ENCODE measurements at places on chromosomes 16 and 17.

DNA sequence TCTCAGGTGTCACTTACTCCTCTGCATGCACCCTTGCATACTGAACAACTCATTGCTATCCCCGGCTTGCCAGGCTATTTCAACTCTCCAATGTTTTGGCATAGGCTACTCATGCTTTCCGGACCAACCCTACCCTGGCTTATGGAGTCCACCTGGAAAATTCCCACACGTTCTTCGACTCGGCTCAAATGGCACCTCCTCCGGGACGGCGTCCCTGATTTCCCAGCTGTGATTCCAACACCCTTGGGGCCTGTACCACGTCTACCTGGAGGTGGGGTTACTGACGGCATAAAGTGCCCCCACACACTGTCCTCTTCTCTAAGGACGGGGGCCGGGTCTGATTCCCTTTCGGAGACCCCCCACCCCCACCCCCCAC, 498 bp downstream of the SMYD4 start:
- DNase-seq: peak; percentile 35

DNA sequence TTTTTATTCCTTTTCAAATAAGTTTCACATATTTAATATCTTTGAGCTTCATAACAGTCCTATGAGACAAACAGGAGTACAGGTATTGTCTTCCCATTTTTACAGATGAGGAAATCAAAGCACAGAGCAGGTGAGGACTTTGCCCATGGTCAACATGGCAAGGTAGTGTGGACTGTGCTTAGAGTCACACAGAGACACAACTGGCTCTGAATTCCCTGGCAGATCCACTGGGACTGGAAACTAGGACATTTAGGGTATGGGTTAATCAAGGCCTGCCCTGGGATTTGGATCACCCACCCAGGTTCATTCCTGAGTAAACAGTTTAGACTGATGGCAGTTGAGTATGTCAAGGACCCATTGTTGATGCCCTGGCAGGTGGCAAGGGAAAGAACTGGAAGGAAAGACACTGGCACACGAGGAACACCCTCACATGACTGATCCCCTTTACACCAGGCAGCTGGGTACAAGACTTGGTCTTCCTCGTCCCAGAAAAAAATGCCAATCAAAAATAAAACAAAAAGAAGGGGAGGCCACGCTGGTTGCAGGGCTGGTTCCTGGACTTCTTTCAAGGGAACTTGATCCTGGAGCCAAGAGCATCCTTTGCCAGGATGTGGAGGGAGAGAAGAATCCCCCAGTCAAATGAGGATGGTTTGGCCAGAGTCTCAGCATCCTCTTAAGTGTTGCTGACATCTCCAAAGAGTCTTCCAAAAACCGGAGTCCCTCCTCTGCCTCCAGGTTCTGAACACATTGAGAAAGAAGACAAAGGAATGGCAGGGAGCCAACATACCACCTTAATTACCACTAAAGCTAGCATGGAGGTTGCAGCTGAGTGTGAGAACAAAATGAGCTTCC, 34.9 kb downstream of the CHD9 start:
- DNase-seq: no peak

GRCh38 chr16:31452631-31453106, 6.6 kb upstream of the ARMC5 start:
- no peak for DNase-seq

GRCh38 chr17:7656958-7657609, 6.4 kb downstream of the ATP1B2 start:
- peak; percentile 74 for DNase-seq

GRCh38 chr17:83179374-83179773, 100.0 kb downstream of the METRNL start:
- no peak for DNase-seq

DNA sequence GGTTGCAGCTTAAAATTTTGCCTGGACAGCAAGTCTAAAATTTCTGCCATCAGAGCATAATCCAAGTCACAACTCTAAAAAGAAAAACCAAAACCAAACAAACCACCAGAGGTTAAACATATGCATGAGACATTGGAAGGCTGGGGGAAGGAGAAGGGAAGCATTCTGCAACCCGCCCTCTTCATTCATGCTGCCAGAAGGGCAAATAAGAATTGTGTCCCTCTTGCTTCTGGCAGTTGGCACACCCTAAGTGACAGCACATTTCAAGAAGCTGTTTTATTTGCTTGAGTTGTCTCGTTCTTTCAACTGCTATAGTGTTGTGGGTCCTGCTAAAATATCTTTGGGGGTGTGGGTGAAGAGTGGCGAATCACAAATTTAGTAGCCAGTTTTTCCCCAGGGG, 99.6 kb downstream of the SKAP1 start:
- no peak for DNase-seq

- DNase-seq: no peak
These were observed 113.4 kb downstream of the MRM1 start for GRCh38 chr17:36714789-36715188.

DNA sequence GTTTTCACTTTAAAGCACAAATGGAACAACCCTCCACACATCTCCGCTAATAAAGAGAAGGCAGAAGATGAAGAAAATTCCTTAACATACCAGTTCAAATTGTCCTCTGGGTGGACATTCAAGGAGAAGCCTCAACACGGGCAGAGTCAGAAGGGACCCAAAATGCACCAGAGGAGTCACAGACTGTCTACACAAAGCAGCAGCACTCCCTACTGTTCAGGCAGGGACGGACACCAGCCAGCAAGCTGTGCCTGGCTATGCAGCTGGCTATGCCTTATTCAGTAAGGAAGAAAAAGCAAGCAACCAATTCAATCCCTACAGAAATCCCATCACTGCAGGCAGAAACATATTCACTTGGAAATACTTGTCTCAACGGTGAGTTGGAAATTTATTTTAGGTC, 8.1 kb downstream of the DNAJC7 start:
- DNase-seq: no peak

DNA sequence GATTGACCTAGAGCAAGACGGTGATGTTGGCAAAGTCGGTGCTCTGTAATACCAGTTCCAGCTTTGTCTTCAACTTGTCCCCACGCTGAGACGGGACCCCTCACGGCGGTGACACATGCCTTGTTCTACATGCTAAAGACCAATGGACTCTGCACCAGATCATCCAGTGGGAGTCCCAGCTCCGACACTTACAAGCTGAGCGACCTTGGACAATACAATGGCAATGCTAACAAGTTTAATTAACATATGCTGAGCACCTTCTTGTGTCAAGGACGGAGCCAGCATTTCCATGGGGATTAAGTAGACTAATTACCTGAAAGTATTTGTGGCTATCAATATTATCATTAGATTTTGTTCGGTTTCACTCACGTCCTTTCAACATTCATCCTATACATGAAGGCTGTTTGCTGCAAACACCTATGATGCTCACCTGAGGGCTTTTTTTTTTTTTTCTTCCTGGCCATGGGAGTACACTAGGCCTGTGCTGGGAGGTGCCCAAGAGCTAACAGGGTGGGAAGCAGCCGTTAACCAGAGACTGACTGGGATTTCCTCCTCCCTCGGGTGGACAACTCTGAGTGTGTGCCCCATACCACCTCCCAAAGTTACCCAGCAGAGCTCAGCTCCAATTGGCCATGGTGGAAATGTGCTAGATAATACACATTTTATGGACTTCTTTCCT, 308.6 kb upstream of the ZFHX3 start:
- DNase-seq: no peak

- no peak for DNase-seq
These were observed 6.1 kb downstream of the ITGA2B start for GRCh38 chr17:44383363-44383762.

- DNase-seq: no peak
These were observed 107.6 kb upstream of the CHMP6 start for GRCh38 chr17:80883831-80884735.

GRCh38 chr16:22937169-22937568, 123.2 kb downstream of the HS3ST2 start:
- no peak for DNase-seq

DNA sequence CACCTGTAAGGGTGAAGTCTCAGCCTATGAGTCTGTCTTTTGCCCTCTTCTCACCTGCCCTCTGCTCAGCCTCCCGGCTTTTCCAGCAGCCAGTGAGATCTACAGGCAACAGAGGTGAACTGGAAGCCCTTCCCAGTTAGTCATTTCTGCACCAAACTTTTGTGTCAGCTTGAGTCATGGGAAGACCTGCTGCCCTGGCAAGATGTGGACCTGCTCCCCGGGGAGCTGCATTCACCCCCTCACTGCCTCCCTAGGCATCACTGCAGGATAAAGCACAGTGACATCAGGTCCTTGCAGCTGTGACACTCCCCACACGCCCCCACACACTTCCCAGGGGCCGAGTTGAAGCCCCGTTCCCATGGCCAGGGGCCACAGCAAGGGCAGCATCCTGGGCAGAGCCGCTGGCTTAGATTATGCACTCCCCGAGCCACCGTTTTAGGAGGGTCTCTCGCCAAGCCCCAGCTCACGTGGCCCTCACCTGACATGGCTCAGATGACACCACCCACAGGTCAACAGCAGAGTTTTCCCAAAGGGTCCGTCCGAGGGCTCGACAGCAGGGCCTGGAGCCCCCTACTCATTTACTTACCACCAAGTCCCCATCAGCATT, 6.5 kb upstream of the ABR start:
- no peak for DNase-seq

DNA sequence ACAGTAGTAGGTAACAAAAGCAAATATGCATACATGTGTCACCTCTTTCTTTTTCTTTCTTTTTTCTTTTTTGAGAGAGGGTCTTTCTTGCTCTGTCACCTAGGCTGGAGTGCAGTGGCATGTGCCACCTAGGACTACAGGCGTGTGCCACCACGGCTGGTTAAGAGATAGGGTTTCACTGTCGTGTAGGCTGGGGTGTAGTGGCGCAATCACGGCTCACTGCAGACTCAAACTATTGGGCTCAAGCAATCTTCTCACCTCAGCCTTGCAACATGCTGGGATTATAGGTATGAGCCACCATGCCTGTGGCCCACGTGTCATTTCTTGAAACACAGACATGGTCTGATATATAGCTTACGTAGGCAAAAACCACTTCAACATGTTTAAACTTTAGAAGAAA, 397.7 kb upstream of the PMFBP1 start:
- no peak for DNase-seq

DNA sequence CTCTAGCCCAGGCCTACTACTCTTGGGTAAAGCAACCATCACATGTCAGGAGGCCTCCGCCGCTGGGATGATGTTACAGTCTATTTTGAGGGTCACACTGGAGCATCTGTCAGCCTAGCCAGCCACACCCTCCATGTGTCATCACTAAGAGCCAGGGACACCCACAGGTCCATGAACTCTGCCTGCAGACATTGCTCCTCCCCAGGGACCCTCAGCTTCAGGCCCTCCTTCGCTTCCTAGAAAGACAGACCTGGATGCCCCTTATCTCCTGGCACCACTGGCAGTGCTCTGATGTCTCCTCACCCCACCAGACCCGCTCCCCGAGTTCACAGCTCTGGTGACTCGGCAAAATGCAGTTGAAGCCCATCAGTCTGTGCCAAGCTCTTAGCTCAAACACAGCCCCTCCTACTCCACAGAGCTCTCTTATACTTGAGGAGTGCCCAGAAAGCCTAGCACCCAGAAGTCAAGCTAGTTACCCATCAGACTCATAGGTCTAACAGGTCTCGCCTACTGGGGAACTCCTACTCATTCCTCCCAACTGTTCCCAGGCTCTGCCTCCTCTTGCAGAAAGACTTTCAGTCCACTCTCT, 5.9 kb downstream of the RANBP10 start:
- DNase-seq: peak; percentile 52

DNA sequence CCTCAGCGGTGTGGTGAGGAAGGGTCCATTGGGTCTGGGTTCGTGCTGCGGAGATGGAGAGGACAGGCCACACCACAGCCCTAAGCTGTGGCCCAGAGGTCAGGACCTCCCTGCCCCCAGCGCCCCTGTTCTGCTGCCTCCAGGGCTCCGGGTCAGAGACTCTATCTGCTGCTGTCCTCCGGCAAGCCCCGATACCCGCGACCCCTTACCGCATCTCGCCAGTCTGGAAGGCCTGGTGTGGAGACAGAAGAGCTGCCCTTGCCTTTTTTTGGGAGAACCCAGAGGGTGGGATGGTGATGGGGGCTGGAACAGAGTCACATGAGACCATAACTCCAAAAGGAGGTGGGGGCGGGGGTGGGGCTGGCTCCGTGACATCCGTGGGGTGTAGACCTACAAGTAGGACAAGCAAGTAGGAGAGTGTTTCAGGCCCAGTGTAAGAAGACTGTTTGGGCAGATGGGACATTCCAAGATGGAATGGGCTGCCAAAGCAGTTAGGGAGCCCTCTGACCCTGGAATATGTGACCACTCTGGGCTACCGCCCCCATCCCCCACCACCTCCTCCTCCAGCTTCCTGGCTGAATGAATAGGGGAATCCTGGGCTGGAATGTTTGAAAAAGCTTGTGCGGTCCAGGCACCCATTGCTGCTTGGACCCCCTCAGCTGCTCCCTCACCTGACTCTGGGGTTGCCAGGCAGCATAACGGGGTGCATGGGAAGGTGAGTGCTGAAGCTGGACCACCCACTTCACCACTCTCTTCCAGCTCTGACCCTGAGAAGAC, 1.4 kb downstream of the XYLT2 start:
- no peak for DNase-seq

- no peak for DNase-seq
These were observed 16.7 kb downstream of the CCDC57 start for GRCh38 chr17:82195675-82196672.

DNA sequence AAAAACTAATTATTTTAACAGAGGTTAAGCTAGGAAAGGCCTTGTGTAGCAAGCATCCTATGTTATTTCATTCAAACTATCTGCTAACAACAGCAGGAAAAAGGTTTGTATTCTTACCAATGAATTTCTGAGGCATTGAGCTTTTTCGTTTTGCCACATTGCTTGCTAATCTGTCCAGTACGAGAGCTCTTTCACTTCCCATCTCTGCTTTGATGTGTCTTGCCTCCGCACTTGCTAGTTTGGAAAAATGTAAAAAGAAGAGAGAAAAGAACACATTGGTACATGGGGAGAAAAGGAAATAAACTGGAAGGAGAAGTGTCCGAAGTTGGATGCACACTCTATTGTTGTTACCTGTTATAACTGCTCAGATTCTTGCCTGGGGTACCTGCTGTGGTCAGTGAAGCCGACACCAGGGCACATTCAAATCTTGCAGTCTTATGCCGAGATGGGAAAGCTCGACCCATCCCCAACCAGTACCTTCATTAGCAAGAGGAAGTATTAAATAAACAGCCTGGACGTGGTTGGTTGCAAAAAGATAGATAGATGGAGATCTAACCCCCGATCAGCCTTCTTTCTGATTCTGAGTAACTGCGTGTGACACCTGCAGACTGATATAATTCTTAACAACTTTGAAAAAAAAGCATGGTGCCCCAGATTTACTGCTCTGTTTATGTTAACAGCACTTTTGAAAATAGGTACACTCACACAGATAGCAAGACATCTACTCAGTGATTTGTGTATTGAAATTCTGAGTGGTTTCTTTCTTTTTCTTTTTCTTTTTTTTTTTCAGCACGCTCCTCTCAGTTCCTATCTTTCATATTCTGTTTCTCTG, 40.0 kb downstream of the GRB7 start:
- DNase-seq: no peak

DNA sequence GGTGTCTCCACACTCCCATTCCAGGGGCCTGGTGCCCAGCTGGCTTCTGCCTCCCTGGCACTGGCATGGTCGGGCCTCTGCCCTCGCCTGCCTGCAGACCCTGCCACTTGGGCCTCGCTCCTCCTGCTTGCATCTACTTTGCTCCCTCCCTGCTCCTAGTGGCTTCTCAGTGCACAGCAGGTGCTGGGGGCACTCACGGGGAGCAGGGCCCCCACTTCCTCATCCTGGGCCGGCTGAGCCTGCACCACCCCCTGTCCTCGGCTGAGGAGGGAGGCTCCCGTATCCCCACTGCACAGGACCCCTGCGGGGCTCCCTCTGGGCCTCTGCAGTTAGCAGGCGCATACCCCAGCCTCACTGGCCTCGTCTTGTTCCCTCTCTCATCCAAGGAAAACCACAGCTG, 35.2 kb downstream of the CIBAR2 start:
- no peak for DNase-seq

Data from glutamatergic neuron (in vitro differentiated cells).